Right forelimb (tissue), 1 donor: ENCODE measurements at places on chromosomes 7 and 10.

- DNase-seq, result no peak
These were observed 10.4 kb downstream of the ANLN start for GRCh38 chr7:36400036-36400435.

- no peak for DNase-seq
These were observed 64.9 kb upstream of the ADRB1 start for GRCh38 chr10:113978802-113979201.

- no peak for DNase-seq
These were observed 82.2 kb downstream of the JCAD start for GRCh38 chr10:29977171-29977570.

- DNase-seq, result no peak
These were observed 10.9 kb upstream of the RBP3 start for GRCh38 chr10:47337310-47337709.

GRCh38 chr10:30284865-30285594, 64.0 kb downstream of the MTPAP start:
- DNase-seq, result no peak

DNA sequence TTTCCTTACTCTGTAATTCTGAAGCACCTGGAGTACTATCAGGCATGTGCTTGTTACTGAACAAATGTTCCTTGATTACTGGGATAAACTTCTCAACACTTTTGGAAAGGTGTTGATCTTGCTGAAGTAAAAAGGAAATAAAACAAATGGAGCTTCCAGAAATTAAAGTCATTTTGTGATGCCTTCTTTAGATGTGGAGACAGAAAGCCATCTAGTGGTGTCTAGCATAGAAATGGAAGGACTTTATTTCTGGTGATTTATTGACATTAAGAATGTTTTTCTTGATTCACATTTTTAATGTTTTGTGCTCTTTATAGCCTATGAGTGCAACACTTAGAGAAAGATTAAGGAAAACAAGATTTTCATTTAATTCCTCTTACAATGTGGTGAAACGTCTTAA, 1.4 kb downstream of the SFR1 start:
- DNase-seq, result no peak

DNA sequence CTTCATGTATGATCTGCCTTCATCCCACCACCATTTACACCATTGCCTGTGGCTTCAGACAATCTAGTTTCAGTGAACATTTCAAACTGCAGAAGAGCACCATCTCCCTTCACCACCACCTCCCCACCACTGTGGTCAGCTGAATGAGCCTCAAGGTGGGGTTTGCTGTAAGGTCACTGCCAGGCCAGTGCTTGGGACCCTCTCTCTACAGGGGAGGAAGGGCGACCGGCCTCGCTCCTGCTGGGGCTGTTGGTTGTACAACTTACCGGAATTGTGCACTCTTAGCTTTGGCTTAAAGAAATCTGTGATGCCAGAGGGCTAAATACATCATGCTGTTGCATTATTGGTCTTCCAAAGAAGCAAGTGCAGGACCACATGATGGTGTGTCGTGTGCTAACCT, 26.6 kb downstream of the PFKP start:
- no peak for DNase-seq

DNA sequence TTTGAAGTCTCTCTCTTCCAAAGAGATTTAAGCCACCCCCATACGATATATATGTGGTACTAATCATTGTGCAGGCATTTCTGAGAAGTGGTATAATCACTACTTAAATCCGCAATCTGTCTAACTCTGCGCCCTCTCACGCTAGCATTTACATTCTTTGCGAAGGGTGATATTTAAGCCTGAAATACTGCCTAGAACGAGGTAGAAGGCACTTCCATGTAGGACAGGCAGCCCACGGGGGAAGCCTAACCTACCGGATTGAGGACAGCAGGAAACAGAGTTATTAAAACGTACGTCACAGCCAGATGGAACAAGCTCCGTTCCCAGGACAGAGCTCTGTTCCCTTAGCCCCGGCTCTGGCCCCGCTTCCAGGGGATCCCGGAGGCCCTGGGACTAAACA, 59.3 kb upstream of the ECHDC3 start:
- DNase-seq, result no peak
